ENCODE measurements at places on chromosomes 5 and 9.

DNA sequence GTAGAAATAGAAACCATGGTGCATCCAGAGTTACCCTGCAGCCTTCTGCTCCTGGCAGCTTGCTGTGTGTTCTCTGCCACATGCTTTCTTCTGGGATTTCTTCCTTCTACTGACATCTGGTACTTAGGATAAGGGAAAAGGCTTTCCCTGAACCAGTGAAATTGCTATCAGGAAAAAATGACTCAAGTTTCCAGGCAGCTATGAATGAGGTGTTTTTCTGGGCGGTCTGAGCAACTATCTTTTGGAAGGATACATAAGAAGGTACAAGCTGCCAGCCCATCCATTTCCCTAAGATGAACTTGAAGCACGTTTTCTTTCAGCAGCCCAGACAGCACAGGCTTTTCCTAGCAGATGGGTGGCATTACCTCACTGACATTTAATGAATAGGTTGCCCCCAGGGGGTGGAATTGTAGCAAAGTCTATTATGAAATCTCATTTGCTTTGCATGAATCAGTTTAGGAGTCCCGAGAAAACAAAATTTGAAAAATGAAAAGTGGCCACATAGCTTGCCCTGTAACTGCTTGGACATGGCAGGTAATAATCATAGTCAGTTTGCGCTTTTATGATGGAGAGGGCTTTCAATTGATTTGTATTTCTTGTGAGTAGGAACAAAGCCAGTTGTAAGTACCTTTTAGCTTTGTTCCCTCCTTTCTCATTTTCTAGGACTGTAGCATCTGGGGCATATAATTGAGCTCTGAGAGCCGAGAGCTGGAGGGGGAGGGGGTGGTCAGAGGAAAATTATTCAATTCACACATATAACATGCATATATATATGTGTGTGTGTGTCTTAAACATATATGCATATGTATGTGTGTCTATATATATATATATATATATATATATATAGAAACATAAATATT lies 108.5 kb downstream of the C9orf152 start:
- DNase-seq = no peak

DNA sequence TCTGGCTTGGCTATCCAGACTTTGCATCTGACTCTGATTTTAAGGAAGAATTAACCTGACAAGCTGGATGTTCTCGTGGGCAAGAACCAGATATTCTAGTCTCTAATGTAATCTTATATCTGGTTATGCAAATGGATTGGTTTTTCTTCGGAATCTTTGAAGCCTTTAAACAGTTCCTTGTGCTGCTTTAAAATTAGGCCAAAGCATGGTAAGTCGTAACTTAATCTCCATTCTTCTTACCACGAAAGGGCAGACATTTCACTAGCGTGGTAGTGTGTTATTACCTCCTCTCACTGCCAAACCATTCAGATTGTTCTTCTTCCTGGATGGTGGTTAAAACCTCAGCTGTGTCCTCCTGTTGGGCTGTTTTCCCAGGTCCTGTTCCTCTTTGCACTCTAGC lies 34.1 kb upstream of the TTC23L start:
- no peak for DNase-seq

- DNase-seq = no peak
These were observed 137.6 kb downstream of the TRPM3 start for GRCh38 chr9:70983723-70984295.

GRCh38 chr5:150763023-150763769 lies 4.4 kb upstream of the DCTN4 start:
- DNase-seq = no peak

GRCh38 chr5:148623741-148624140 lies 30.6 kb downstream of the HTR4 start:
- DNase-seq = no peak

DNA sequence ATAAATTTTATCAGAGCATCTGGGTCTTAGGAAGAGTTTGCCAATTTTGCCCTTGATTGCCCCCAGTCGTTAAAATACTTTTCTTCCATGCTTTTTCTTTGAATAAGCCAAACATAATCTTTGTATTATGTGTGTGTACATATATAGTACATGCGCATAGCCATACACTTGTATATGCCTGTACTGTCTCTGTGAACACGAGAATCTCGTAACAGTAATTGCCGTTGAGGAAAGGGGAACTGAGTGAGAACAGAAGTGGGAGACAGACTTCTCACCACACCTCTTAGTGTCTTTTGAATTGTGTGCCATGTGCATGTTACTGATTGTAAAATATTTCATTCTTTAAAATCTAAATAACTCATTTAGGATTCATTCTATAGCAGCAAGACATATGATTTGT lies 79.6 kb upstream of the GRHPR start:
- DNase-seq = no peak

- no peak for DNase-seq
These were observed 97.4 kb upstream of the MAST4 start for GRCh38 chr5:66498791-66499207.

DNA sequence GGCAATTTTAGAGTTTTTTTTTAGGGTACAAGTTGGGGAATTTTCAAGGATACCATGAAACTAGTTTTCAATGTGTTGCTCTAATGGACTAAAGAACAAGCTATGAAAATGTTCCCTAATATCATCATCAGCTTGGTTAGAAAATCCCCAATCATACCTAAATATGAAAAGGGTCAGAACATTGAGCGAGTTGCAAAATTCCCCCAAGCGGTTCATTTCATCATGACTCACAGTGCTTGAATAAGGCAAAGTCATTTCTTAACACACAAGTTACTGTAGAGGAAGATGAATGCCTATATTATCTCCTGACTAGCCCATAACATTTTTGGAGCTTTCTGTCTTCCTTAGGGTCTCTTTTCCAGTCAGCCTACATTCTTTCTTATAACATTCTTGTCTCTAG lies 62.7 kb downstream of the ST8SIA4 start:
- no peak for DNase-seq

DNA sequence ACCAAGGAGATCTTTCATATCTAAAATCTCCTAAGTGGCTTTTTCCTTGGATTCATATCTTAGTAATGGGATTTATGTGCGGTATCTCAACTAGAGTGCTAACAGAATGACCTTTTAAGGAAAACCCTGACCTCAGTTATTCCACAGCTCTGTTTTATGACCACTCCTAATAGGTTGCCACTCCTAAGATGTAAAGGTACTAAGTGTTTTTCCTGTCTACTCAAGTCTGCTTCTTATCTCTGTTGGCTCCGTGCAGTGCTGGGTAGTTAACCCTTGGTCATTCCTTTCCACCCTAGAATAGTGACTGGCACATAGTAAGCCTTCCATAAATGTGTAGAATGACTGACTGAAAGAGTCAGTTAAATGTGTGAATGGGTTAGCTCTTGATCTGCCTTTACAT lies 161.4 kb downstream of the DOCK2 start:
- DNase-seq = no peak

DNA sequence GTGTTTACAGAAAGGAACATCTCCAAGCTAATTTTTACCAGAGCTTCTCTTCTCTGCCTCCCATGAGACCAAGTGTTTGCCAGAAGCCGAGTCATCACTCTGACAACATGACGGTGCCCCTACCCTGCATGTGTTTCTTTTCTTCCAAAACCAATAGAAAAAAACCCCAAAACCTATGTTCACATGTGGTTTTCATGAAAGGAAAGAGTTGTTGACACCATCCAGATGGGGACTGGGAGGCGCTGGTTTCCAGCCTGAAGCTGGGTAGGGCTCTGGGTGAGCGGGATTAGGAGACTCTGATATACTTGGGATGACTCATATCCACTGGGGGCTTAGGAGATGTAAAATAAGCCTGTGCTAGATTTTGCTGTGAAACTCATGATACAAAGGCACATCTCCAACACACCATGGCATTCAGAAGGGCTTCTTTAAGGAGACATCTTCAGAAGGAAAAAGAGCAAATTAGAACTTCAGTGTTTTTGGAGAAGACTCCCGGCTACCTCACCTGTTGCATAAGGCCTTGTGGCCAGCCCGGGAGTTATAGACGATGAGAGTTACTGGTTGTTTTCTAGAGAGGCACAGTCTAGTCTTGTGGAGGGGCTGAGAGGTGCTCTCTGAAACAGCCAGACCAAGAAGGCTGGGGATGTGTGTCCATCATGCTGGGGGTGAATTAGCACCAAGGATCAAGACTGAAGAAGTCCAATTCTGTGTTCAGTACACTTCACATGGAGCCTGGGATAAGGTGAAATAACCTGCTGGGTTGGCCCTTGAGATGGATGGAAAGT lies 108.9 kb upstream of the LHFPL2 start:
- DNase-seq = no peak

DNA sequence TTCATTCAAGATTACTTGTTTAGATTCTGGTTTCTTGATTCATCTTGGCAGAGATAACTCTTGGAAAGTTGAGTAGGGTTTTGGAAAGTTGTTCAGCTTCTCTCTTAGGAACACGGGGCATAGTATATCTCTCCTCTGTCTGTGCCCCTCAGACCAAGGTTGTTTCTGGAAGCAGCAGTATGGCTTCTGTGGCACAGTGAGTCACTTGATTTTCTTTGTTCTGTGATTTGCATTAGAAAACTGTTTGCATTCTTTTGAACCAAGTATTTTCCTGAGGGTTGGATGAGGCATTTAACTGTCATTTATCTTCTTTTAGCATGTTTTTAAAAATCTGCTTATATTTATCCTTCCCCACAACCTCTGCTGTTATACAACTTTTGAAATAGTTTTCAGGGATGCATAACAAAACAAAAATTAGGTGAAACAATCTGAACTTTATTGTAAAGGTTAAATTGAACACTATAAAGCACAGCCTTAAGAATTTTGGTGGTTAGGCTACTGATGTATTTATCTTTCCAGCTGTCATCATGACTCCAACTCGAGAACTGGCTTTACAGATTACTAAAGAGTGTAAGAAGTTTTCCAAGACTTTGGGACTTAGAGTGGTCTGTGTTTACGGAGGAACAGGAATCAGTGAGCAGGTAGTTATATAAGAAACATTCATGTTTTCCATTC lies 26.5 kb downstream of the DDX46 start:
- DNase-seq = no peak

GRCh38 chr5:149951138-149951749 lies 6.7 kb upstream of the PDE6A start:
- DNase-seq = no peak

DNA sequence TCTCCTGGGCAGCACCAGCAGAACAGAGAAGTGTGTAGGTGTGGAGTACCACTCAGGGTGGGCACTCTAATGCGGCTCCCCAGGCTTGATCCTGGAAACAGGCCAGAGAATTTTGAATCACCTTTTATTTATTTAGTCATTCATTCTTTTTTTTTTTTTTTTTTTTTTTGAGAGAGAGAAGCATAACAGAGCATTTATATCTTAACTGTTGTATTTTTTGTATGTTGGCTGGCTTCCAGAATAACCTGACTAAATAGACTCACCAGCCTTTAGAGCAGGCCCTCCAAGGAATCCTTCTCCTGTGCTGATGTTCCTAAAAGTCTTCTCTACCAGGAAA lies 153.4 kb downstream of the PIK3R1 start:
- no peak for DNase-seq

DNA sequence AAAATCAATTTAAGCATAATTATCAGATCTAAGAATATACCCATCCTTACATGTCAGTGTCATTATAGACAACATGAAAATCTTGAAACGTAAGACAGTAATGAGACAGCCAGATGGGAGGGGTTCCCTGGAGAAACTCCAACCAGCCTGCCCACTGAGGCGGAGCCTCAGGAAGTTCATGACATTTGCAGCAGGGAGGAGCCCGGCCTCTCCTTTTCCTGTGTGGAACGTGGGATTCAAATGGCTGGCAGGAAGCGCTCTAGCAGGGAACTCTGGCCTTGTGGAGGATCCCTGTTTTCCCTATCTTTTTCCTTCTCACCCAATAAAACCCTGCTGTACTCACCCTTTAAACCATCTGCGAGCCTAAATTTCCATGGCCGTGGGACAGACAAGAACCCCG lies 176.6 kb upstream of the KCNN2 start:
- DNase-seq = no peak

Measured in stimulated activated CD4-positive, alpha-beta T cell treated with anti-CD3 and anti-CD28 coated beads, Interleukin-4, amount 100 ng/mL, for 4 hours (primary cell).